GM19239 (cell line): ENCODE measurements at places on chromosomes 1 and 21.

GRCh38 chr1:165328136-165328535 lies 28.4 kb downstream of the LMX1A start:
- DNase-seq: no peak

DNA sequence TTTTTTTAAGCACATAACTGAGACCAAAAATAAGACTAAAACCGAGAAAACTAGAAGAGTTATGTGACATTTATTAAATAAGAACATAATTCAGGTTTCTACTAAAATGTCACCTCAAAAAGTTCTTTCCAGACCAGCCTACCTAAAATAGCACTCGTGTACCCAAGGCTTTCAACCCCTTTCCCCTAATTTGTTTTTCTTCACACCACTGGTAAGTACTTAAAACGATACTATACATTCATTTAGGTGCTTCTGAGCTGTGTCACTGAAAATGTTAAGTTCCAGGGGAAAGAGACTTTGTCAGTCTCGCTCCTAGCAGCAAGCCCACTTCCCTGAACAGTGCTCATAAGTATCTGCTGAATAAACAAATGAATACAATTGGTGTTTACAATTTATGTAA lies 6.8 kb downstream of the RRAGC start:
- DNase-seq: no peak

- DNase-seq: no peak
Observed at GRCh38 chr1:15472587-15472986, 3.3 kb upstream of the CELA2B start.

GRCh38 chr1:165853528-165854075 lies 26.2 kb downstream of the UCK2 start:
- no peak for DNase-seq

DNA sequence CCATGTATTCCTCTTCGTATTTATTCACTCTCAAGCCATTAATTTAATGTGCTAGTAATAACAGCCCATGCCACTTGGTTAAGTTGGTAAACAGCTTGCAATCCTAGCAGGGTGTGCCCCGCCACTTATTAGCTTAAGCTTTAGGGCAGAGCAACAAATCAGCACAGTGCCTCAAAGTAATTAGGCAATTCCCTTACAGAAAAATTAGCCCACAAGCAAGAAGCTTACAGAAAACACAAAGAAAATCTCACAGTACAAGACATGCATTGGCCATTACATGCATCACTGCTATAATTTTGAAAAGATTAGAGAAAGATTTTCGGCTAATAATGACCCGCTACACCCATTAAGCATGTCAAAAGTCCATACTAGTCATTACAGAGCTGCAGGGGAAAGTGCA lies 47.6 kb downstream of the TGFB2 start:
- no peak for DNase-seq

GRCh38 chr1:101356604-101357443 lies 120.0 kb downstream of the S1PR1 start:
- no peak for DNase-seq

DNA sequence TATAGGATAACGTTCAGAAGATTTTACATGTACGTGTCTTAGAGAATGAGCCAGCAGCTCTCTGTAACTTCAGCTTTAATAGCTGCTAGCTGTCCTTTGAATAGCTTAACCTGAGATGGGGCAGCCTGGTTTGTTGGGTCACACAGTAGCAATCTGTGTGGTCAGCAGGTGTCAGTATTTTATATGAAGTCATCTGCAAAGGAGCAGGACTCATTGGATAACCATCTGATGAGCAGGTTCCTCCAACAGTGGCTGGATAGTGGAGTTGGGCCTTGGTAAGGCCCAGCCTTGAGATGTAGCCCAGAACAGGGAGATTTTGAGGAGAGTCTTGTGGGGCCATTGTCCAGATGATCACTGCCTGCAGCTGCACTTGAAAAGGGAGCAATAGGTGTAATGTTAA lies 6.4 kb downstream of the GSTM5 start:
- no peak for DNase-seq

GRCh38 chr1:201226178-201226514 lies 35.5 kb downstream of the IGFN1 start:
- DNase-seq: no peak
